ENCODE measurements at places on chromosomes 7 and 10.

DNA sequence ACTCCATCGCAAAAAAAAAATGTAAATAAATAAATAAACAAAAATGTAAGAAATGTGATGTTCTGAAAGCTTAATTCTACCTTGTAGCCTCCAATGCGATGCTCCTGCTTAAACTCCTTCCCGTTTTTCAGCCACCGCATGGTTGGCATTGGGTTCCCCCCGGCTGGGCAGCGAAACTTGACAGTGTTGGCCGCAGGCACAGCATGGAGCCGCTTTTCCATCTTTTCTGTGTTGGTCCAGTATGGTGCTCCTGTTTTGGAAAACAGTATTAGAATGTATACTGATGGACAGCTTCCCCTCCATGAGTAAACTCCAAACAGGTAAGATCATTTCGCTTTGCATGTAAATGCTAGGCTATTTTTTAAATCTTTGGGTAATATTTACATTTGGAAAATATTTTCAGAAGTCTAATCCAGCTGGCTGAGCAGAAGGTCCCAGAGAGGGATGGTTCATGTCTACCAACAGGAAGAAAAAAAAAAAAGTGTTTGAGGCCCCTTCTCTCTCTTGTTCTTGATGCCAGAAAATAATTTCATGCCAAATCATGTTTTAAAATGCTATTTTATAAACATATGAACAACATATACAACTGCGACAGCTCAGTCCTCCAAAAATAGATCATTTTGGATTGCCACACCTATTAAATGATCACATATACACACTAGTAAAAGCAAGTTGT, 46.9 kb downstream of the FGFR2 start:
- no peak for DNase-seq

- DNase-seq: no peak
Observed at GRCh38 chr10:122744257-122744656, 44.6 kb upstream of the C10orf120 start.

DNA sequence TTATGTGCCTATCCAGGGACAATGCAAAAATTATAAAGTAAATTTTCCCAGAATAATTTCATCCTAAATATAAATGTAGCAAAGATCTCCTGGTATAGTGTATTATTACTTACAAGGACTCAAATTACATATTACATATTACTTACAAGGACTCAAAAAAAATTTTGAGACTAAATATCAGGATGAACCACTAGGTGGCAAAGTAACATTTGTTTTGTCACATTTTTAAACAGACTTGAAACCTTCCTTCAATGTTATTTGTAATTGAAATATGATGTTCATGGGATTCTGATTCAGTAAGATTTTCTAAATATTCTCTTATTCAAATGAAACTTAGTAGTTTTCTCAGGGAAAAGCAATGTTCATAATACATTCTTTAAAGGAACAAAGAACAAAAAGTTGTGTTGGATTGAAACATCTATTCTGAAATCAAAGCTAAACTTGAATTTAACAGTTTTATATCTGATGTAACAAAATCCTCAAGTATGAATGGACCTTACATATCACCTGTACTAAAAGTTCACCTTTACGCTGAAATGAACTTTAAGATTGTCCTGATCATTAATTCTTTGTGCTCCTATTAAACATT, 74.3 kb upstream of the GNAI1 start:
- no peak for DNase-seq

- no peak for DNase-seq
Observed at GRCh38 chr10:111076191-111076681, 593 bp upstream of the ADRA2A start.

DNA sequence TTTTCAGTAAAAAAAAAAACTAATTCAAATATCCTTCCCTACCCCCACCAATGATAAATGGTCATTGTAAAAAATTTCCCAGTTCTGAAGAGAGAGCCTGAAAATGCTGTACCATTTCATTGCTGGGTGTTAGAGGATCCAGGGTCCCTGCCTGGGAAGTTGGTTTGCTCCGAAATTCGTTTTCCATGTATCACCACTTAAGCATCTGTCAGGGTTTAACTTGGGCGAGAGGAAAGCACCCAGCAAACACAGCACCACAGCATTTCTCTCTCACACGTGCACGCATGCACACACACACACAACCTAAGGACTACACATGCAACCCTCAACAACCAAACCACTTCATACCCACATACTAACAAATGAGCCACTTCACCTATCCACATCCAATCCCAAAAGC, 42.1 kb upstream of the EMX2 start:
- no peak for DNase-seq

GRCh38 chr10:34403512-34403911, 411.6 kb downstream of the PARD3 start:
- no peak for DNase-seq

DNA sequence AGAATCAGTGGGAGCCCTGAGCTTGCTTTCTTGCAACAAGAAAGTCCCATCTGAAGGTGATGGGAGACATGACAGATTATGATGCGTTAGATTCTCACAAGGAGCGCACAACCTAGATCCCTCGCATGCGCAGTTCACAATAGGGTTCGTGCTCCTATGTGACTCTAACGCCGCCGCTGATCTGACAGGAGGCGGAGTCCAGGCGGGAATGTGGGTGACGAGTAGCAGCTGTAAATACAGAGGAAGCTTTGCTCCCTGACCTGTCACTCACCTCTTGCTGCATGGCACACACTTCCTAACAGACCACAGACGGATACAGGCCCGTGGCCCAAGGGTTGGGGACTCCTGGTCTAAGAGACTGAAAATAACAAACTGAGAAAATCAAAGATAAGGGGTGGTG, 1163.4 kb upstream of the AUTS2 start:
- no peak for DNase-seq

GRCh38 chr7:15801551-15801950, 115.1 kb upstream of the MEOX2 start:
- no peak for DNase-seq

DNA sequence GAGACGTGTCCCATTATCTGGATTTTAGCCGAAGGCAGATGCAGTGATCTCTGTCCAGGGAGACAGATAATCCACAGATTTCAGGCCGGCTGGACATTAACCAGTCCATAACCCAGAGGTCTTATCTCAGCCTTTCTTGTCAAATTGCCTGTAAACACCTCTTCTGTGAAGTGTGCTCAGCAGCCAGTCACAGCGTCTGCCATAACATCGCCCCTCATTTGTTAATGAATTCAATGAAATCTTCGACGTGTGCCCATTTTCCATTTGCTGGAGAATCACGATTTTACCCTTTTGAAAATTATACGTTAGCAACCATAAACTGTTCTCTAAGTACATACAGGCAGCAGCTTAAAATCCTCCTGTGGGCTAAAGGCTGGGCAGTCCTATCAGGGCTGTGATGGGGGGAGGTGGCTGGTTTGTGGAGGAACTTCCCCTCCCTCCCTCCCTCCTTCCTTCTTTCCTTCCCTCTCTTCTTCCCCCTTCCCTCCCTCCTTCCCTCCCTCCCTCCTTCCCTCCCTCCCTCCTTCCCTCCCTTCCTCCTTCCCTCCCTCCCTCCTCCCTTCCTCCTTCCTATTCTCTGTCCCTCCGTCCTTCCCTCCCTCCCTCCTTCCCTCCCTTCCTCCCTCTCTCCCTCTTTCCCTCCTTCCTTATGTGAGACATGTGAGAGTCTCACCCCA, 26.6 kb upstream of the FAM20C start:
- no peak for DNase-seq

DNA sequence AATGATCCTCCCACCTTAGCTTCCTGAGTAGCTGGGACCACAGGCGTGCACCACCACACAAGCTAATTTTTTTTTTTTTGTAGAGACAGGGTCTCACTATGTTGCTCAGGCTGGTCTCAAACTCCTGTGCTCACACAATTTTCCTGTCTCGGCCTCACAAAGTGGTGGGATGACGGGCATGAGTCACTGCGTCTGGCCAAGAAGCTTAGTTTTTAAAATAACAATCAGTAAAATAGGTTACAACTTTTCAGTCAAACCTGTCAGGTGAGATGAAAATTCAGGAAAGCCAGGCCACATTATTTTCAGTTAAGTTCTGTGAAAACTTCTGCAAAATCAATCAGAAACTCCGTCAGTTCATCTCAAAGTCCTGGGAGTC, 55.4 kb downstream of the FAM241B start:
- no peak for DNase-seq

- DNase-seq: no peak
Observed at GRCh38 chr7:40570223-40570622, 435.4 kb downstream of the SUGCT start.

DNA sequence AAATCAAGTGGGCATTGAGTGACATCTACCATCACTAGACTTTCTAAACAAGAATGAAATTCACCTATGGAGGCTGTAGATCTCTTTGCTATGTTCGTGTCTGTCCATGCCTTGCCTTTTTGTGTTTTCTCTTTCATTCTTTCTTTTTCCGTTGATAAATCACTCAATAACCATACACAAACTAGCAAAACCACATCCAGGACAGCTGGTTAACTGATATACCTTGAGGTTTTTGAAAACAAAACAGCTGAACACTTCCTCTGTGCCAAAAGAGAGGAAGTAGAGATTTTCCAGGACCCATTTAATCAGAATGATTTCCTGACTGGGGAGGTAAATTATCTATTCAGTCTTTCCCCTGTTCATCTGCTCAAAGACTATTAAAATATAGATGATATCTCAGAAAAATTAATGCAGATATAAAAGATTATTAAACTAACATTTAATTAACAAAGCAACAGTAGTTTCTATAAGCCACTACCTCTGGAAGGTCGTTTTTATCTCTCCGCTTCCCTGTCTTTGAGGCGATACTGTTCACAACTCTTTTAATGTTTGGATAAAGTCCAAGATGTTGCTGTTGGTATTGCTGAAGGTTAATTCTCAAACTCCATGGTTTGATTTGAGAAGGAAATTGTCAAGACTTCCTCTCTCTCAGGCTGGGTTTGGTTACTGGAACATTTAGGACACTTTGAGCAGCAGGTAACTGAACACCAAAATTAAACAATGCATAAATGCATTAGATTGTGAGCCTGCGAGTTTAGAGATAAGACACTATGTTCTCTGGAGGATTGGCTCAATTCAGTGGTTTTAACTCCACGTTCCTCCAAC, 24.4 kb upstream of the C10orf67 start:
- no peak for DNase-seq

DNA sequence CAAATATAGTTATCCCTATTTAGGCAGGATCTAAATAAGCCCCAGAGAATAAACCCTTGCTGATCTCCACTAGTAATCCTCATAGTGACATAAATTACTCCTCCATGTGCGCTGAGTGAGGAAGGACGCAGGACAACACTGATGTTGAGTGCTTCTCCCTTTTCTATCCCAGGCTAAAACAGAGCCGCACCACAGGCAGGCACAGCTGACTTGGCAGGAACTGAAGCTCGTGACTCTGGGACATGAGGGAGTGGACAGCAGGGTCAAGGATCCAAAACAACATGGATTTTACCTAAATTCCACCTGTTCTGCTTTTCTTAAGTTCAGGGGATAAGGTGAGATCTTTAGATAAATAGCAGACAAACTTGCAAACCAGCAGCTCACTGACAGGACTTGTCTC, 46.0 kb downstream of the VOPP1 start:
- no peak for DNase-seq

DNA sequence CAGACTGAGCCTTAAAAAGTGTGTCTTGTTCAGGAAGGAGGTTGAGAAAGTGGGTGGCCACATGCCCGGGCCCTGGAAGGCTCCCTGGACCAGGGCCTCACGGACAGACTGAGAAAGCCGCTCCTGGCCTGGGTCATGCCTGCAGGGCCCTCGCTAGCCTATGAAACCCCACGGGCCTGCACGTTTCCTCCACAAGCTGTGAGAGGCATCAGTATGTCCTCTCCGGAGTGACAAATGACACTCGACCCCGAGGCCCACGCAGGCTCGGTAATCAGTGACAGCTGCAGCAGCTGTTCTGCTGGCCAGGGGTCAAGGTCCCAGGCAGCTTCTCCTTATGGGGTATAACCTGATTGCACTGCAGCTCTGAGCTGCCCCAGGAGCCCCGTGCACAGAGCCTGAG, 47.6 kb downstream of the ASB13 start:
- DNase-seq: no peak

DNA sequence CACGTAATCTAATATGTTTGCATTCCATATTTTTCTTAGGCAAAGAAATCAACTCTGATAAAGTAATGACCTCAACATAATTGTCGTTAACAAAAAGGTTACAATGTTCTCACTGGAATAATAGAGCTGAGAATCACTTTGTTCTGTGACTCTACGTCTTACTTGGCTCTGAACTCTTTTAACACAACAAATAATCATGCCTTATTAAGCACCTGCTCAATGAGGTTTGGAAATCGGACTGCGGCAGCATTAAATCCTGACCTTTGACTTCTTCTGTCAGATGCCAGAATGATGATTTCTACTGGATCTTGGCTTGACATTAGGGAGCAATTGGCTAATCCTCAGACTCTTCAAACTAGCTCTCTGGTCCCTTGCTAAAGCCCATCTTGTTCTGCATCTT, 233.6 kb downstream of the SEMA3D start:
- no peak for DNase-seq

DNA sequence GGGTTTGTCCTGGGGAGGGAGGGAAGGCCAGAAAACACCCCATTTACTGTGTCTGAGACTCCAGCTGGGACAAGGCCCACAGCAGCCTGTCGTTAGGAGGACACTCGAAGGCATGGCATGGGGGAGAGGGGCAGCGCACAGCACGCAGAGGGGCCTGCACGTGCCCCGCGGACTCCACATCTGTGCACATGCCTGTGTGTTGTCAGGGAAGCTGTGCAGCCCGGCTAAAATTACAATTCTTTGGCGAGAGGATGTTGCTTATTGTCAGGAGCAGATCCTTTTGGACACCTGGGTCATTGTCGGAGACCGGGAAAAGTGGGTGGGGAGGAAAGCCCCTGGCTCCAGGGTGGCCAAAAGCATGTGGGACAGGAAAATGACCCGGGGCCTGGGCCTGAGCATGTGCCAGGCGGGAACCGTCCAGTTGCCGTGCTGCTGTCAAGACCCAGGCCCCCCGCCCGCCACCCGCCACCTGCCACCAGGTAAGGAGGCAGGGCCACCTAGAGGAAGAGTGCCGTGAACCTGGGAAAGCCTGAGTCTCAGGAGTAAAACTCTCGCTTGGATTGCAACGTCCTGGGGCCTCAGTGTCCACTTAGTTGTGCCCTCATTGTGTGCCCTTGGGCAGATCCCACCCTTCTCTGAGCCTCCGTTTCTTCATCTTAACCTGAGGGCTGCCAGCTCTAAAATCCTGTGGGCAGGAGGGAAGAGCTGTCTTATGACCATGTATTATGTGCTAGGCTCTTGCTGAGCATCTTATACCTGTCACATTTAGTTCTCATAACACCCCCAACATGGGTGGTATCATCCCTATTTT, 7.2 kb downstream of the VSIR start:
- DNase-seq: no peak

Data from coronary artery (tissue), 2 donors.